Naive thymus-derived CD8-positive, alpha-beta T cell (primary cell): ENCODE measurements at places on chromosomes 3 and 15. TPM values are rescaled to one million over a fixed set of nuclear protein-coding genes. Genes with fewer than 3 reads are reported as not detected.
A peak's percentile ranks its signal among the peaks of the same experiment; 100 is the strongest.

DNA sequence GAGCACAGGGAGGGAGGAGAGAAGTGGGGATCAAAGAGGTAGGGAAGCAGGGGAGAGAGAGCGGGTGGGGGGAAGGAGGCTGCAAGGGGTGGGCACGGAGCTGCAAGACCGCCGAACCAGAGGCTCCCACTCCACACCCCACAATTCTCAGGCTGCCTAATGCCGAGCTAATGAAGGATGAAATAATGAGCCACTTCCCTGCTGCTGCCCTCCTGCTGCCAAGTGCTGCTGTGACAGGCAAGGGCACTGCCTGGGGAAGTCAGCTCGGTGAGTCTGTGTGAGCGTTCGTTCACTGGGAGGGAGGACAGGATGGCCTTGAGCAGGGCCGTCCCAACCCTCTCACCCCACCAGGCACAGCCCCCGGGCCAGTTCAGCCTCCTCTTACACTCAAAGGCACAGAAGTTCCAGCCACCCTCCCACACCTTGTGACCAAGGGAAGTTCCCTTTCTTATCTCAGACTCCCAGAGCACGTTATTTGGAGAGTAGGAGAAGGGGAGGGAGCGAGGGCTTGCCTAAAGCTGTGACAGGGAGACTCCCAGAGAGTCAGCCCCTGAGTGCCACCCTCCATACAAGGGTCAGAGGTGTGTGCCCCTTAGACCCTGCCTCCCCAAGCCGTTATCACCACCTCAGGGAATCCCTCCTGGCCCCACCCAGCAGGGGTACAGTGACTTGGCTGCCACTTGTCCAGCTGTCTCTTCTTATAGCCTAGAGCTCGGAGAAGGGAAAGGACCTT is 12.4 kb downstream of the GLYCTK start:
- no peak for DNase-seq

GRCh38 chr3:197031315-197032285 is 2.0 kb upstream of the MELTF start:
- no peak for DNase-seq

DNA sequence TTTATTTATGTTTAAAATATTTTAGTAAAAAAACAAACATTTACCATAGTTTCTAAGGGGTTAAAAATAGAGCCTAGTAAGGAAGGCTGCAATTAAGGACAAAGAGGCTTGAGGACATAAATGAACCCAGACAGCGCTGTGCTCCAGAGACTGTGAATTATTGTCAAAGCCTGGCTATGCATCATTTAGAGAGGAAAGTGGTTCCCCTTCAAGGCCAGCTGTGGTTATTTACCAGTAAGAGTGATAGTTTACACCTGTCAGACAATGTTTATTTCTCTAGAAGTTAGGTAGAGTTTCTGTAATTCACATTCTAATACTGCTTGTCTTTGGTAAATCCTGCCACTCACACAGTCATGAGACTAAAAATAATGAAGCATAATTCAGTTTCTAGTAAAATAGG is 32.4 kb upstream of the PIK3R4 start:
- DNase-seq: no peak

Gene C2CD4B
- total RNA-seq: not detected

GRCh38 chr15:99738021-99738847 is 5.0 kb upstream of the LYSMD4 start:
- no peak for DNase-seq

- DNase-seq: no peak
These were observed 190.5 kb downstream of the GREM1 start for GRCh38 chr15:32908135-32908801.

Gene ATP13A4
- total RNA-seq: 4.6 TPM

DNA sequence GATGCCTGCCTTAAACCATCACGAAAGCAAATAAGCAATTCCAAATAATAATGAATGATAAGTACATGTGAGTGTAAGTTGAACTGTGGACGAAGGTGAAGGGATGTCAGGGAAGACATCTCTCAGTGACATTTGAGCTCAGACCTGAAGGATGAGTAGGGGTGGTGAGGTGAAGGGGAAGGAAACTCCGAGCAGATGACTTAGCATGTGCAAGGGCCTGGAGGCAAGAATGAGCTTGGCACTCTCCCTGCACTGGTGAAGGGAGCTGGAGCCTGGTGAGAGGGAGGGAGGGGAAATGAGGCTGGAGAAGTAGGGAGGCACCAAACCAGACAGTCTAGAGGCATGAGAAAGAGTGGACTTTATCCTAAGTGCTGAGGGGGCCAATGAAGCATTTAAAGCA is 84.3 kb downstream of the MTHFS start:
- DNase-seq: no peak

DNA sequence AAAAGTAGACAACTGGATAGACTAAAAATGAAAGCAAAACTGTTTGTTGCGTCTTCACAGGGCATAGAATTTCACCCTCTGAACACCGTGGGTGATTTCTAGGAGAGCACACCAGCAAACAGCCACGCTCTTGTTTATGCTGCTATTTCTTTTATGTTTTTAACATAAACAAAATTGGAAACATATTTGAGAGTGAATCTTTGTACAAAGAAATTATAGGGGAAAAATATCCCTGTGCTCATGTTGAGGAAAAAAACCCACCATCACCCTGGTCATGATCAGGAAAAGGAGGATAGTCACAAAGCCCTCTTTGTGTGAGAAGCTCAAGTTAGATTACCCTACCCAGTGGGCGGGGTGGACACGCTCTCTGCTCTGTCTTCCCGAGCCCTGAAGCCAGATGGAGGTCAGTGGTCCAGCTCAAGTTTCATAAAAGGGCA is 313.3 kb downstream of the SATB1 start:
- DNase-seq: peak; percentile 10

- DNase-seq: no peak
These were observed 10.6 kb upstream of the TM4SF1 start for GRCh38 chr3:149388001-149388440.

GRCh38 chr15:72844067-72844466 is 60.5 kb upstream of the ADPGK start:
- no peak for DNase-seq

GRCh38 chr15:96595951-96596350 is 265.5 kb downstream of the NR2F2 start:
- no peak for DNase-seq

DNA sequence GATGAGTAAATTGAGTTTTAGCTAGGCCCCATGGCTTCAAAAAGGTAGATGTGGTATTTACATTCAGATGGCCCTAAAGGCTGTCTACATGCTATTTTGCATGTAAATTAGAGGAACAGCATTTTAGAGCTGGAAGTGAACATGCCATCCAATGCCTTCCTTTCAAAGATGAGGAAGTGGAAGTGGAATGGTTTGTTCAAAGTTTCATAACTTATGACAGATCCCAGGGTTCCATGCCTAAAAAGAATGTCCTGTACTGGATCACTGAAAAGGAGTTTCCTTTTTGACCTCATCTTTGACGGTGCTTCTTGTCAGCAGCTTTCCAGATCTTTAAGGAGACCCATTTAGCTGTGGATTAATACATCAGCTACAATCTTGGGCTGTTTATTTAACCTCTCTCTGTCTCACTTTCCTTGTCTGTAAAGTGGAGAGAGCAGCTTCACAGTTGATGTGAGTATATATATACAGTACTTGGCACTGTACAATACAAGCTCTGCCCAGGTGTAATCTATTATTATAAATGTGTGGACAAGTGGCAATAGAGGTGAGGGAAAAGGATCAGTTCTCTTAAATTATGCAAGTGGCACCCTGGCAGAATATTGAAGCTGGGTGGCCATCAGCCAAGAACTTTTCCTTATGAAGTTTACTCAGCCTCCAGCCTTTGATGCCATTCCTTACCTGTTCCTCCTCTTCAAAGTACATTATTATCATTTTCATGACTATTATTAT is 68.7 kb upstream of the GOLGA8B start:
- DNase-seq: no peak

DNA sequence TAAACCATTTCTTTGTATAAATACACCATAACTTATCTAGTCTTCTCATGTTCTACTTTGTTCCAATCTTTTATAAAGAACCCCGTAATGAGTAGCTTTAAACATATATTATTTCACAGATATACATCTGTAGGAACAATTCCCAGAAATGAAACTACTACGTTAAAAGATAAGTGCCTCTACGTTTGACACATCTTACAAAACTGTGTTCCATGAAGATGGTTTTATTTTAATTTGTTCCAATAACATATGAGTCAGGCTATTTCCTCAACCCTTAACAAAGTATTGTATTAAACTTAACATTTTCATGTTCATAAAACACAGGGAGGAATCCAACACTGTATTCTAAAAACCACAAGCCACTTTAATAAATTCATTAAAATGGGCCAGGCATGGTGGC is 52.9 kb downstream of the TRPM7 start:
- DNase-seq: no peak

DNA sequence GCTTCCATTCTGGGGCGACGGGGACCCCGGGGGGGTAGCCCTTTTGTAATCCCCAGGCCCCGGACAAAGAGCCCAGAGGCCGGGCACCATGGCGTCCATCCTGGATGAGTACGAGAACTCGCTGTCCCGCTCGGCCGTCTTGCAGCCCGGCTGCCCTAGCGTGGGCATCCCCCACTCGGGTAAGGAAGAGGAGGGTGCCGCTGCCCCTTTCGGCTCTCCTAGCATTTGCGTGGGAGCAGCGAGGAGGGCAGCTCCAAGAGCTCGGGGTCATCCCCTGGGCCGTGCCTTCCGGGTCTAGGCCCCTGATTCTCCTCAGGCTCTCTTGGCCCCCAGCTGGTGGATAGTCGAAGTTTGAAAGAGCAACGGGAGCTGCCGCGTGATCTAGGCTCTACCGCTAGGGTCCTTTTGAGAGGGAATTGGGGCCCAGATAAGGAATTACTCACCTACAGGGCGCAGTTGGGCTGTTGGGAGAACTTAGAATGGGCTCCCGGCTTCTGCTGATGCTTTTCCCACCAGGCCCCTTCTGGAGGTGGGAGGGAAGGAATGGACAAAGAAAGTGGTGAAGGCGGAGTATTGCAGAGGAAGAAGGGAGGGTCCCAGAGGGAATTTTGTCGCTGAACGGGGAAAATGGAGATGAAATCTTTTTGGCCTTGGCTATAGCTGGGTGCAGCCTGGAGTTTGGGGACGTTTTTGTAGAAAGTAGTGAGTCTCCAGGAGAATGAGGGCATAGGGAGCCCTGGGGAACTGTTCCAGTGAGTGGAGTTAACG is 615 bp downstream of the VPS18 start:
- peak; percentile 51 for DNase-seq

Gene TMEM207
- total RNA-seq: not detected

Gene KIF15
- 0.30 TPM for total RNA-seq

Gene LRRC49
- not detected for total RNA-seq

GRCh38 chr3:28726840-28727239 is 378.2 kb upstream of the AZI2 start:
- DNase-seq: no peak

Gene BLM
- total RNA-seq: 7.1 TPM

DNA sequence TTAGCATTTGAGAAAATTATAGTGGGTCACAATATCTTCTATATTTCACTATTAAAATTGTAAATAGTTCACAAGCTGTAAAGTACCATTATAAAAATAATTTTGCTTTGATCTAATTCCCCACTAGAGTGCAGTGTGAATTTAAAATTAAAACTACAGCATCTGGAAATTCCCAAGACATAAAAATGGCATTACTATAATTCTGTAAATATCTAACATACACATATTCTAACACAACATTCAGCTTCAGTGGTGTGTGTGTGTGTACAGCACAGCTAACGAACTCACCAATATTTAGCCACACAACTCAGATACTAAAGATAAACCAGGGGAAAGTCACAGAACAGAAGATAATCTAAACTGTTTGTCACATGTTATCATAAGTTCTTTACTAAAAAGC is 424.9 kb upstream of the ZNF385D start:
- no peak for DNase-seq

DNA sequence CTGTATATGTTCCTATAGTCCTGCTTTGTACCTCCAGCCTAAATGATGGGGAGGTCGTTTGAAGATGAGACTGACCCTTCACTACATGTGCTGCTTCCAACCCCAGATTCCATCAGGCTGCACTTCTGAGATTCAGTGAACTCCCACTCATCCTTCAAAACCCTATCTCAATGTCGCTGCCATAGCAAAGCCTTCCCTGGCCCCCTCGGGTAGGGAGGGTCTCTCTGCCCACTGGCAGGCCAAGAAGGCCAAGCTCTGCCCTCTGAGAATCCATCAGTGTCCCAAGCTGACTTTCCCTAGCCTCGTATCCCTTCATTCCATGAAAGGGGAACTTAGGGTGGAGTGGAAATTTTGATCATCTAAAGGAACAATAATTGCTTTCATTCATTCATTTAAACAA is 35.4 kb downstream of the TPRA1 start:
- no peak for DNase-seq

- no peak for DNase-seq
These were observed 1037.3 kb downstream of the SI start for GRCh38 chr3:164040991-164041390.

Gene KNL1
- total RNA-seq: 0.21 TPM
